ENCODE measurements at places on chromosomes 2 and 18. TPM values are rescaled to one million over a fixed set of nuclear protein-coding genes. Genes with fewer than 3 reads are reported as not detected.

CNGA3 gene
- not detected for total RNA-seq

SPIRE1 gene
- 0.97 TPM for total RNA-seq

RNF144A gene
- 56.3 TPM for total RNA-seq

APLF gene
- 3.4 TPM for total RNA-seq

PARD3B gene
- 0.87 TPM for total RNA-seq

TM4SF20 gene
- not detected for total RNA-seq

C2orf15 gene
- 3.1 TPM for total RNA-seq

NCKAP5 gene
- total RNA-seq, result 0.12 TPM

CAPN13 gene
- total RNA-seq, result not detected

ADRA2B gene
- not detected for total RNA-seq

SLC9A4 gene
- 0.08 TPM for total RNA-seq

RGPD8 gene
- 28.0 TPM for total RNA-seq

CAPN14 gene
- total RNA-seq, result 0.24 TPM
